Activated CD8-positive, alpha-beta T cell treated with anti-CD3 and anti-CD28 coated beads, Interleukin-2, amount 10 ng/mL, durations not matched to agents 7 days and 5 days (primary cell): ENCODE measurements at places on chromosomes 12 and 14.

DNA sequence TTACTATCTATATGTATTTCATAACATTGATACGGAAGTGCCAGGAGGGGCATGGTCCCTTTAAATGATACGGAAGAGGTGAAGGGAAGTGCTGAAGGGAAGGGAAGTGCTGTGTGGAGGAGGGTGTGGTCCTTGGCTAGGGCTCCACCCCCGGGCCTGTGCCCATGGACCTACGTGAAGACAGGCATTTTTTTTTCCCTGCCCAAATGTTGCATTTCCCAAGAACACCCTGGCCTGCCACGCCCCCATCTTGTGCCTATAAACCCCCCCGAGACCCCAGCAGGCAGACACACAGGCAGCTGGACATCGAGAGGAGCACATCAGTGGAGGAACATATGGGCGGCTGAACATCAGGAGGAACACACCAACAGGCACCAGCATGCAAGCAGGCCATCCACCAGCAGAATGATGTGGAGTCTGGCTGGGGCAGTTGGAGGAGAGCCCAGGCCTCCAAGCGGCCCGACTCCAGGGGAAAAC is 134.1 kb downstream of the SLC41A2 start:
- DNase-seq, result no peak

- DNase-seq, result peak; percentile 32
Measured at GRCh38 chr14:54709444-54709843, 142.5 kb downstream of the SAMD4A start.

DNA sequence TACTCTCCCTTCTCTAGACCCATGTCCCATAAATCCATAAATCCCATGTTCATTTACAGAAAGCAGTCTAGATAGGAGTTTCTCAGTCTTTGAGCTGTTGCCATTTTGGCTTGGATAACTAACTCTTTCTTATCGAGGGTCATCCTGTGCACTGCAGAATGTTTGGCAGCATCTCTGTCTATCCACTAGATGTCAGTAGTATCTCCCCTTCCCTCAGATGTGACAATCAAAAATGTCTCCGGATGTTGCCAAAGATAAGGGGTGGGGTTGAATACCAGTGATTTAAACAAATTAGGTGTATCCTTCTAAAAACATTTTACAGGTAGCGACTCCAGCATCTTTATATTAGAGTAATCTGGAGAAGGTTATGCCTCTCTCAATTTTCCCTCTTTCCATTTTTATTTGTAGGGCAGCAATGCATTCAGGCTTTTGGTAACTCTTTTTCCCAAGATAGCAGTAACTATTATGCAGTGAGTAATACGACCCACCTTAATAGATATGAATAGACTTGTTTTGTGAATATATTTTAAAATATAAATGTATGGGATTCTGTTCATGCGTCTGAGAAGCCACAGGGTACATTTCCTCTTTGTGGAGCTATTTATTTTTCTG is 100.7 kb downstream of the LRRK2 start:
- no peak for DNase-seq

DNA sequence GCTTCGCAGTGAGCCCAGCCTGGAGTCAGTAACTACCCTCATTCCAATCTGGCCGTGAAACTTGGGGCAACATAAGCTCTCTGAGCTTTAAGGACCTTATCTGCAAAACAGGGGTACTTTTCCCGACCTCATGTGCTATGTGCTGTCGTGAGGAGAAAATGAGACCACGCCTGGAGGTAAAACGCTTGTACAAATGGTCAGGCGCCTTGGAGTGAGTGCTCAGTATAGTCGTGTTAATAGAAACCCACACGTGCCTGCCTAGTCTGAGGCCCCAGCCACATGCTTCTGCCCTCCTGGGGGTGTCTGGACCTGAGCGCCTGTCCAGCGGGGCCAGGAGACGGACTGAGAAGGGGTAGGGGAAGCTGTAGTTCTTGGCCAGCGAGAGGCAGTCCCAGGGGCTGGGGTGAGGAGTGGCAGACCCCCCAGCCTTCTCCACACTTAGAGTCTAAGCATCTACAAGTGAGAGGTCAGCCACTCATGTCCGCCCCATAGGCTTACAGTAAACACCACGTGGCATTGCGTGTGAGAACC is 4.9 kb downstream of the AQP5 start:
- no peak for DNase-seq

GRCh38 chr12:62891805-62892549 is 43.0 kb downstream of the PPM1H start:
- DNase-seq, result no peak

DNA sequence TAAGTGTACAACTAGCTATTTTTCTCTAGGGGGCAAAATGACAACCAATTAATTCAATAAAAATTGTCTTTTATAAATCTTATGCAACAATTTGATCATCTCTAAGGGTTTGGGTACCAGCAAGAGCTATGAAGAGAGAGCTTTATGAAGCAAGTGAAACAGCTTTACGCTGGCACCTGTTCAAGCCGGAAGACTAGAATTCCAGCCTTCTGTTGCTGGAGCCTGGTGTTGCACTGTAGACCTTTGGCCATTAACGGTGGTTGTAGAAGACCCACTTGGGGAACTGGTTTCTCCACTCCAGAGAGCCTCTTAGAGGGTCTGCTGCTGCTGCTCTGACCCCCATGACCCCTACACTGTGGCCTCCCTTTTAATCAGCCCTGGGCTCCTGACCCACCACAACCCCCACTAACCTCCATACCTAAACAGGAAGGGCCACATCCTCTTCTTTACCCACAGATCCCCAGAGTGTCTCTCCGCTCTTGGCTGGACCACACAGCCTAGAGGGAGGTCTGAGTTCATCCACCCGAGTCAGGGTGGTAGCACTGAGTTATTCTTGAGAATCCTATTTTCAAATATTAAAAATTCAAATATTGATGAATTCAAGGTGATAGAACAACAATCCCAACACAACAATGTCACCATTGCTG is 54.6 kb upstream of the STON2 start:
- no peak for DNase-seq

- DNase-seq, result no peak
Measured at GRCh38 chr14:45972416-45972815, 679.2 kb downstream of the RPL10L start.

DNA sequence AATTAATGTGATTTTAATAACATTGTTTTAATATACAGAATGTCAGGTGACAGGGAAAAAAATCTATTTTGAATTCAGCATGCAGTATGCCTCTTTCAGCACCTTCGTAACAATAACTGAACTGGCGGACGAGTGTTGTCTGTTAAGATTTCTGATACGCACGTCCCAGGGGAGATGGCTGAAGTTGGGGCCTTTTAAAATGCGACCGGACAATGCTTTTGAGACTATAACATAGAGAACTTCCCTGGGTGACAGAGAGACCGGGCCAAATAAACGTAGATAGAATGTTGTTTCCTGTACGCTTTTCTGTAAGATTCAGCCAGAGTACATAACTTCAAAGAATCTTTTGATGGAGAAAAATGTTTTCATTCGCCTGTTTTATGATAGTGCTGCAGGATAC is 239.7 kb downstream of the EGLN3 start:
- no peak for DNase-seq

DNA sequence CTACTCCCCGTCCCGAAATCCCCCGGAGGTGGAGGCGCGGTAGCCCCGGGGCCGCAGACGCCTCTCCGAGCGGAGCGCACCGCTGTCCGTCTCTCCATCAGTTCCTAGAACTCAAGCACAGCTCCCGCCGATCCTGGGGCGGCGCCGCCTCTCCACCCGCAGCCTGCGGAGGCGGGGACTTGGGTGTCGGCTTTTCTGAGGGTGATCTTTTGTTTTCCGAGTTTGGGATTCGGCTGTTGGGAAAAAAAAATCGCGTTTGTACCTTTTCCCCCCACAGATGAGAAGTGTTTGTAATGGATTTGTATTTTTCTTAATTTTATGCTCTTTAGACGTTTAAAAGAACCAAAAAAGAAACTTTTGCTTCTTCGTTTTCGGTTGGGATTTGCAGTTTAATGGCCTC is 26.6 kb downstream of the LRCOL1 start:
- no peak for DNase-seq

- DNase-seq, result no peak
Measured at GRCh38 chr14:98997526-98998205, 274.3 kb downstream of the BCL11B start.

DNA sequence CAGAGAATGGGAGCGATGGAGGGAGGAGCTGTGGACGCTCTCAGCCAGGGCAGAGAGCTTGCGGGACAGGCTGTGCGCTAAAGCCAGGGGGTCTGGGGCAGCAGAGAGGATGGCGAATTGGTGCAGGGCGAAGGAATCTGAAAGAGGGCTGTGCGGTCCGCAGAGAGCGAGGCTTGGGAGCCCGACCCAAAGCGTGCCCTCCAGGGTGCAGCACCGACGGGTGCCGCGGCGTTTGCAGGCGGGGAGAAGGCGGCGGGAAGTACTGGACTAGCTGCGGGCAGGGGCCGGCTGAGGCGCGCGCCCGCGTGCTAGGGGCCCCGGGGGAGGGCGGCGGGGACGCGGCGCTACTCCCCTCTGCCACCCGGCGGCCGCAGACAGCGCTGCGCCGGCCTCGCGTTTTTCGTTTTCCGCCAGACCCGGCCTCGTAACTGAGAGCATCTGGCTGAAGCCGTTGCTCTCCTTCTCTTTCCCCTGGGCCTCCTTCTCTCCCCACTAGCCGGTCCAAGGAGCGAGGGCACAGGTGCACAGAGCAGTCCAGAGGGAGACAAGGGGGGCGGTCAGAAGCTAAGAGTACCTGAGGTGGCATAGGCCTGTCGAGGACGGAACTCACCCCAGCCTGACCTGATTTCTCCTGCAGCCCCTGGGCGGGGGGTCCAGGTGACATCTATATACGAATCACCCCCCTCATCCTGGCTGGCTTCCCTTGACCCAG is 24.9 kb downstream of the SLC6A12 start:
- DNase-seq, result peak; percentile 51

DNA sequence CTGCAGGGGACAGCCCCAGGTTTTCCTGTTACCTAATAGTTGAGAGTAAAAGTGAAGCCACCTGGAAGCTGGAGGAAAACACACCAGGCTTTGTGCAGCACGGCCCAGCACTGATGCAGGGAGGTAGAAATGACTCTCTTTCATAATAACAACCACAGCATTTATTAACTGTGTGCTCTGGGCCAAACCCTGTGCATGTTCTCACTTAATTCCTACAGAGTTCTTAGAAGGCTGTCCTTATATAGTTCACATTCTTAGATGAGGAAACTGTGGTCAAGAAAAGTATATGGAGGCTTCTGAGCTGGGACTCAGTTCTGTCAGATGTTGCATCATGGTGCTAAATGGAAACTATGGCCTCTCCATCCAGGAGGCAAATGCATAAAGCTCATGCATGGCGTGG is 100.0 kb downstream of the PAPOLA start:
- no peak for DNase-seq

- DNase-seq, result no peak
Measured at GRCh38 chr12:96241431-96241830, 47.3 kb downstream of the ELK3 start.

- peak; percentile 64 for DNase-seq
Measured at GRCh38 chr12:121804417-121805111, 755 bp downstream of the SETD1B start.

DNA sequence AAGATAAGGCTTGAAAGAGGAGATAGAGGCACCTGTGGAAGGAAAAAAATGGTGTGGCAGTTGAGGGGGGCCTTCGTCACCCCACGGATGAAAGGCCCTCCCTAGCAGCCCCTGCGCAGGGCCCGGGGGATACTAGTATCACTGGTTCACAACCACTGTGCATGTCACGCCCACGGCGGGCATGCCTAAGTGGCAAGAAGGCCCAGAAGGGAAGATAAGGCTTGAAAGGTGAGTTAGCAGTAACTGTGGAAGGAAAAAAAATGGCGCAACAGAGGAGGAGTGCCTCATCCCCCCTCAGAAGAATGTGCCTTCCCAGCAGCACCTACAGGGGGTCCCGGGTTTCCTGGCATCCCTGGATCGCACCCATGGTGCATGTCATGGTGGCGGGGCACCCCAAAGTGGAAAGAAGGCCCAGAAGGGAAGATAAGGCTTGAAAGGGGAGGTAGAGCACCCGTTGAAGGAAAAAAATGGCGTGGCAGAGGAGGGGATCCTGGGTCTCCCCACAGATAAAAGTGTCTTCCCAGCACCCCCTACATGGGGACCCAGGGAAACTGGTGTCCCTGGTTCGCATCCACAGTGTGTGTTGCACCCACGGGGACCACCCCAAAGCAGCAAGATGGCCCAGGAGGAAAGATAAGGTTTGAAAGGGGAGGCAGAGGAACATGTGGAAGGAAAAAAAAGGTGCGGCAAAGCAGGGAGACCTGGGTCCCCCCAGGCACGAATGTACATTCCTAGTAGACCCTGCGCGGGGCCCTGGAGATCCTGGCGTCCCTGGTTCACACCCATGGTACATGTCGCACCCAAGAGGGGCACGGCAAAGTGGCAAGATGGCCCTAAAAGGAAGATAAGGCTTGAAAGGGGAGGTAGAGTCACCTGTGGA is 279.2 kb downstream of the ALG10 start:
- no peak for DNase-seq

GRCh38 chr12:105915997-105916759 is 222.6 kb downstream of the NUAK1 start:
- DNase-seq, result no peak
